CD4-positive, alpha-beta T cell treated with Interleukin-10 for 1 hour (primary cell): ENCODE measurements at places on chromosomes 6 and 20.

GRCh38 chr6:135680964-135681913 is 170.3 kb upstream of the PDE7B start:
- no peak for DNase-seq

DNA sequence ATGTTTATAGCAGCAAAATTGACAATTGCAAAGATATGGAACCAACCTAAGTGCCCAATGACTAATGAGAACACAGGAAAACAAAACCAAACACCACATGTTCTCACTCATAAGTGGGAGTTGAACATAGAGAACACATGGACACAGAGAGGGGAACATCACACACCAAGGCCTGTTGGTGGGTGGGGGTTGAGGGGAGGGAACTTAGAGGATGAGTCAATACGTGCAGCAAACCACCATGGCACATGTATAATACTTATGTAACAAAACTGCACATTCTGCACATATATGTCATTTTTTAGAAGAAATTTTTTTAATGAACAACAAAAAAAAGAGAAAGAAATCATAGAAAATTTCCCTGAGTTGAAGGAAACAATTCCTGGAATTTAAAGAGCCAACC is 3.9 kb downstream of the EPM2A start:
- DNase-seq: no peak

- no peak for DNase-seq
These were observed 36.3 kb upstream of the LRRC1 start for GRCh38 chr6:53758496-53758895.

DNA sequence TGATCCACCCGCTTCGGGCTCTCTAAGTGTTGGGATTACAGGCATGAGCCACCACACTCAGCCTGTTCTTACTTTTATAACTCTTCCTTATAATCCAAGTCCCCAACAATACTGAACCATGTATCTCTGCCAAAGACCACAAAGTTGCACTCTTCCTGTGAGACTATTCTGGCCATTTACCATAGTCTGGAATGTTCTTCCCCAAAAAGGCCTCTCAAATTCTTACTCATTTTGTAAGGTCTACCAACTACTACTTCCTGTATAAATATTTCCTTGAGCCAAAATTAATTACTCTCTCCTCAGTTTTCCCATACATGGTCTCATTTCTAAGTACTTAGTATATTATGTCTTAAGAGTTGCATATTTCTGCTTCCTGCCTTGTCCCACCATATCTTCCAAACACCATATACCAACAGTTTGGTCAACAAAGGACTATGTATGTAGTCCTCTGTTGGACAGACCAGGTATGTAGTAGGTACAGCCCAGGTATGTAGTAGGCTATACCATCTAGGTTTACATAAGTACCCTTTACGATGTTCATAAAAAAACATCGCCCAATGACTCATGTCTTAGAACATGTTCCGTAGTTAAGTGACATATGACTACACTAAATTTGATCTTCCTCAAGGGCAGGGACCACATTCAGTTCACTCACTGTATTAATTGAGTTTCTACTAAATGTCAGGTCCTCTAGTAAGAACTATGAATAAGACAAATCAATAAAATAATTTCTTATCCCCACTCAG is 22.0 kb downstream of the RANBP9 start:
- no peak for DNase-seq

- DNase-seq: no peak
These were observed 33.0 kb downstream of the GJA10 start for GRCh38 chr6:89927264-89927663.

DNA sequence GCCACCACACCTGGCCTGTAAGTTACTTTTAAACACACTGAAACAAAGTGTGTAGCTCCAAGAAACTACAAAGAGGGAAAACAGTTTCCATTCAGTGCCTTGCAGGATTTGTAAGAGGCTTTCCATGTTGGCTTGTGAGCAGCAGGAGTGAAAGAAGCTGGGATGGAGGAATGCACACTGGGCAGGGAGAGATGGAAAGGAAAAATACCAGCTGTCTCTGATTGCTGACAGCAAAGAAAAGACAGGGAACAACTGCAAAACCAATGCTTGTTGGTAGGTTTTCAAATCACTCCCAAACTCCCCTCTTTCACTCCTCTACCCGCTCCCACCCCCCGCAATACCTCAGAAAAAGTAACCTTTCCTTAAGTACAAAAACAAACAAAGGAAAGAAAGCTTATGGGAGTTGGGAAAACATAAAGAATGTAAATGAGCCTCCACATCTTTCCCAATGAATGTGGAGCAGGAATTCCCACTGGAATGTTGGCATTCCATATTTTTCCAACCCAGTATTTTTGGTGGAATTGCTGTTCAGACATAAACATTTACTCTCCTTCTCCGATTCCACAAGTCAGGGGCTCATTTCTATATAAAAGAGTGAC is 166.1 kb downstream of the THBS2 start:
- no peak for DNase-seq
